ENCODE measurements at places on chromosomes 7 and 10.

- no peak for DNase-seq
Measured at GRCh38 chr10:122044045-122044661, 55.2 kb downstream of the TACC2 start.

DNA sequence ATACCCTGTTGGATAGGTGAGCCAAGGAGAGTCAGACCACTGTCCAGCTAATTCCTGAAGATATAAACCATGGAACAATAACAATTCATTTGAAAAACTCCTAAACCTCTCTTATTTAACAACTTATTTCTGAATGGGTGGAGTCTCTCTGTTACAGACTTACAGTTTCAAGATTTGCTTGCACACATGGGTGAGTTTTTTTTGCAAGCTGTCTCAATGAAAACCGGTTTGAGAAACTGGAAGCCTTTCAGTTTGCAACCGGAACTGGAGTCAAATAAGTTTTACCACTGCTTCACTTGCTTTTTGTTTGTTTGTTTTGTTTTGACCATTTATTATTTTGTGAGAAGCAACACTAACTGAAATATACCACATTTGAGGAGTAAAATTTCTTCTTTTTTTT, 243.8 kb downstream of the MTERF1 start:
- DNase-seq = no peak

DNA sequence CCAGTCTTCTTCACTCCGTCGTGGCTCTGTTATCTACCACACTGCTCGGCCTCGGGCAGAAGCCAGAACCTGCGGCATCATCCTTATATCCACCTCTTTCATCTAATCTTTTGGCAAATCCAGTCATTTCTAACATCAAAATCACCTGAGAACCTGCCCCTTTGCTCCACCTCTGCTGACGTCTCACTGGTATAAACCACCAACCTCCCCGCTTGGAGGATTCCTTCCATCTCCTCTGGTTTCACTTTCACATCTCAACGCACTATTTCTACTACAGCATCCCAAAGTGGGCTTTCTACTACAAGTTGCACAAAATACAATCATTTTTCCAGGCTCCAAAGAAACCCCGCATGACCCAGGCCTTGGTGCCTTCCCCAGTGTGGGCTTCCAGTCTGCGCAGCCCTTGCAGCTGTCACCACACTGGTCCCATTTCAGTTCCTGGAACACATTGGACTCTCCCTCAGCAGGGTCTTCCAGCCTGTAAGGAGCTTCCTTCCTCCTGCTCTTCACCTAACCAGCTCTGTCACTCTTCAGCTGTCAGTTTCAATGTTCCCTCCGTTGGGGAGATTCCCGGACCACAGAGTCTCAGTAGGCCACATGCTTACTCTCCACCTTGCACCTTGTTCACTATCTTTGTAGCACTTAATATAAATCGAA, 85.0 kb downstream of the PRKCQ start:
- no peak for DNase-seq

GRCh38 chr10:33237736-33238624, 96.5 kb downstream of the NRP1 start:
- DNase-seq = peak; percentile 99

- DNase-seq = no peak
Measured at GRCh38 chr7:155545348-155545747, 1.0 kb downstream of the CNPY1 start.

DNA sequence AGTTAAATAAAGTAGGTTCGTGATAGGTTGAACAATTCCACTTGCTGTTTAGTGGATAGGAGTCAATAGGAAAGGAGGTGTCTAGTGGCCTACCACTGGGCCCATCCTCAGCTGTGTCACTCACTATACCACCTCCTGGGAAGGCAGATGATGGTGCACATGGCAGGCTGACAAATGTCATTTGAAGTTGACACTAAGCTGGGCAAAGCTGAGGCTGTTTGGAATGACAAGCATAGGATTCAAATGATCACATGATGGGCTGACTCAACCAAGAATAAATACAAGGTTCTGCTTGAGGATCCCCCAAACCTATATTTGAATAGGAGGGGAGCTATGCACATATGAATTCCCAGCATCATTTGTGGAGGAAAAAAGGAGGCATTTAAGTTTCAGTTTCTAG, 489.8 kb downstream of the RPS24 start:
- DNase-seq = no peak

- no peak for DNase-seq
Measured at GRCh38 chr7:28018020-28018419, 162.6 kb downstream of the JAZF1 start.

GRCh38 chr10:80945264-80945880, 407.7 kb downstream of the SH2D4B start:
- DNase-seq = no peak

DNA sequence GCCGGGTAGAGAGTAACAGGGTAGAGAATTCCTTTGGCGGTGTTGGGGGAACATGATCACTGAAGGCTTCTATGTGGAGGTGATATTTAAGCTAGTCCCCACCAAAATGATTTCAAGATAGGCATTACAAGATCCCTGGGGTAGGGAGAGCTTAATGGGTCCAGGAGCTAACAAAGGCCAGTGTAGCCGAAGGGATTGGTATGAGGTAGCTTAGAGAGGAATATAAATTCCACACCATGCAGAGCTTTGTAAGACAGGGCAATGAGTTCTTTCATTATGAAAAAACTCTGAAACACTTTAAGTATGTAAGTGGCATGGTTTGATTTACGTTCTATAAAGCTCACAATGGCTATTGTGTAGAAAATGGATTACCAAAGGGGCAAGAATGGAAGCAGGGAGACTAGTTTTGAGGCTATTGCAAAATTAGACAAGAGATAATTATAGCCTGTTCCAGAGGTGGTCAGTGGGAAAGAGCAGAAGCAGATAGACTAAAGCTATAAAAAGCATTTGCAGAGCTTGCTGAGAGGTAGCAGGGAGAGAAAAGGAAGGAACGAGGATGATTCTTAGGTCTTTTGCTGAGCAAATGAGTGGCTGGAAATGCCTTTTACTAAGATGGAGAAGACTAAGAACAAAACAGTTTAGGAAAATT, 119.7 kb upstream of the SLC25A13 start:
- no peak for DNase-seq

DNA sequence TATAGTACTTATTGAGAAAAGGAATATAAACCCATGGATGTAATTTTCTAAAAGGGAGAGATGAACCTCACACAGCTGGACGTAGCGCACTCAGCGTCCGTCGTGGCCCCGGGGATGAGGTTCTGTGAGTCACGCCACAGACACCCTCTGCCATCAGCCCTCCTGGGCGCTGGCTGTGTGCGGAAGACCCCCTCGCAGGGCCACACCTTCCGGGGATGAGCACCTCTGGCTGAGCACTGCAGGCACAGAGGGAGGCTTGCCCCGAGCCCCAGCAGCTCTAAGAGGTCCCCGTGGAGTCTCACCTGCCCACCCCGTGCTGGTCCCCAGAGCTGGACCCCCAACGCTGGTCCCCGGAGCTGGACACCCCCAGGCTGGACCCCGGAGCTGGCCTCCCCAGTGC, 215.8 kb downstream of the PTPRN2 start:
- DNase-seq = no peak

DNA sequence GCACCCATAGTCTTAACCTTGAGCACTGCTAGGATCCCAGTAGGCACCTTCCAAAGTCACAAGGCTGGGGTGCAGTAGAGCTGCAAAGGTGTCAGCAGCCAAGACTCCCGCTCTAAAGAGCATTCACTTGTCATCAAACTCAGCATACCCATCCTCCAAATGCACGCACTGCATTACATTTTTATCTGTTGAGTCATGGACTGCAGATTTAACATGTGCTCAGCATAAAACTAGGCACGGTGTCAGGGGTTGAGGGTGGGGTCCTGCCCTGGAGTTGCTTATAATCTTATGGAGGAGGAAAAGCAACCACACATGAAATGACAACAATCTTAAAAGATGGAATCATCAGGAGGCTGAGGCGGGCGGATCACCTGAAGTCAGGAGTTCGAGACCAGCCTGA, 102.6 kb downstream of the PARP12 start:
- peak; percentile 48 for DNase-seq

All from fibroblast of skin of right quadriceps (primary cell).